ENCODE measurements at places on chromosomes 16 and 17.

GRCh38 chr16:88812513-88813268, 963 bp upstream of the APRT start:
- DNase-seq, result peak; percentile 48

DNA sequence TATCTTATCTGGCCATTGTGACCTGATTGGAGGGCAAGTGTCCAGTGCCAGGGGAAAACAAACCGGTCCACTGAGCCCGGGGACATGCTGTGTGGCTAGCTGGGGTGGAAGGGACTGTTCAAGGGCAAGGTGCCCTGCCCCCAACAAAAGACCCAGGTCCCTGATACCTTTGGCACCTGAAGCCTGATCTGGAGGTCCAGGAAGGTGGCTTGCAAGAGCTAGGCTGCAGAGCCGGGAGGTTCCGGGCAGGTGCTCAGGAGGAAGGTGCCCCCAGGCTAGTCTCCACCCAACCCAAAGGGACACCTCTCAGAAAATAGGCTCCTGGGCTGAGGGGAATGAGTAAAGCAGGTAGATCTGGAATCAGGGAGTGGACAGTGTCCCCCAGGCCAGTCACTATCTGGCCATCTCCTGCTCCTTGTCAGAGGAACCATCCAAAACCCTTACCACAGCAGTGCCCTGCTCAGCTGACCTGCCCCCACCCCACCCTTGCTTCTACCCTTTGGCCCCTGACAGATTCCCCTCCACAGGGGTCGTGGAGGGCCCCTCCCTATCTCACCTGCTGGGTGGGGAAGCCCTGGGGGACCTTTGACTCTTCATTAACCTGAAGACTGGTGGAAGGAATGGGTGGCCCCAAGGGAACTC, 6.2 kb downstream of the NAT9 start:
- no peak for DNase-seq

DNA sequence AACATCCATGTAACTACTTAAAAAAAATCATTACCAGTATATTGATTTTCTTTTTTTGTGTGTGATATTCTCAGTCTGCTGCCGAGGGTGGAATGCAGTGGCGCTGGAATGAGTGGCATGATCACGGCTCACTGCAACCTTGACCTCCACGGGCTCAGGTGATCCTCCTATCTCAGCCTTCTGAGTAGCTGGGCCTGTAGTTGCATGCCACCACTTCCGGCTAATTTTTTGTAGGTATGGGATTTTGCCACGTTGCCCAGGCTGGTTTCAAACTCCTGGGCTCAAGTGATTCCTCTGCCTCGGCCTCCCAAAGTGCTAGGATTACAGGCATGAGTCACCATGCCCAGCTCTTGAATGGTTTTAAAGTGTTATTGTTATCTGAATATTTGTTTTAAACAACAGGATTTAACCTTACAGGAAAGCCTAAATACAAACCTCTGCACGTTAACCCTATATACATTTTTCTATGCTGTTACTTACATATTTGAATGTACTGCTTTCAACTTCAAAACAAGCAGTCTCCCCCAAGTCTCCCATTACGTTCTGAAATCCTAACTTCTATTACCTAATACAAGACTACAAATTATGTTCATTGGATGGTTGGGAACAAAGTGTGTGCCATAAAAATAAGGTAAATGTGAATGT, 61.7 kb downstream of the KPNA2 start:
- no peak for DNase-seq

GRCh38 chr16:65213866-65214595, 92.2 kb upstream of the CDH11 start:
- DNase-seq, result no peak

DNA sequence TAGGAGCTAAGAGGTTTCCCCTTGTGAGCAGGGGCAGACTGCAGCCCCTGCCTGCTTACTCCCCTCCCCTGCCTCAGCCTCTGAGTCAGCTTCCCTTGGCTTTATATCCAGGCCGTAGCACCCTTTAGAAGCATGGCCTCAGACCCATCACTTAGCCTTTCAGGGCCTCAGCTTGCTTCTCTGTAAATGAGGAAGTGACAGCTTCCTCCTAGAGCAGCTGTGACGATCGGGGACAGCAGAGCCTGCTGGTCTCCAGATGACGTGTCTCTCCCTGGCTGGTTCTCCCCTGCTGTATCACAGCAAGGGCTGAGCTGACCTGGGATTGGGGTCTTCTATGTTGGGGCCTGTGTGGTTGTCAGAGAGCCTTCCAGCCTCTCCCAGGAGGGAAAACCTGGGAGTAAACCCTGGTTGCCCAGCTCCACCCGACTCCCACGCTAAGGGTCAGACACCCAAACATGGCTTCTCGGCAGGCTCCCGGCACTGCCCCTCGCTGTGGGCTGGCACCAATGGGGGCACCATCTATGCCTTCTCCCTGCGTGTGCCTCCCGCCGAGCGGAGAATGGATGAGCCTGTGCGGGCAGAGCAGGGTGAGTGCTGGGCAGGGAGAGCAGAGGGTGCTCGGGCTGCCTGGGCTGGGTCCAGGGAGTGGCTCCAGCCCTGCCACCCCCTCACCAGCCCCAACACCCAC, 16.3 kb upstream of the MYO15B start:
- peak; percentile 37 for DNase-seq

DNA sequence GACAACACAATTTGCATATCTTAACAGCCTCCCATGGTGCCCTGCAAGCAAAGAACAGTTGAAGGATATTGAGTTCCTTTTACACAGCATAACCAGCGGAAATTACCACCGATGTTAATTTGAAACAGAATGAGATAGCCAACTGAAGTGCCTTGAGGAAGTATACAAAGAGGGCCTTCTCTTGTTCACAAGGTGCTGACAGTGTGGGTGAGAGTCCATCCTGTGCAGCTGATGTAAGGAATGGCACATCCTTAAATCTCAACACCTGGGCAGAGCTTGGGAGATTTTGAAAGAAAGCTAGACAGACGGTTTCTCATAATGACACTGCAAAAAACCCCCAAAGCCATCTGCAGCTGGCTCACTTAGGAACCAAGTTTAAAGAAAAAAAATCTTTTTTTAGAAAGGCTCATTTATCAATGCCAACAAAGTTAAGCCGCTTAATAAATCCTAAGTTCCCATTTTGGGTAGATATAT, 818.6 kb downstream of the KCNJ2 start:
- no peak for DNase-seq

All from activated naive CD4-positive, alpha-beta T cell treated with anti-CD3 and anti-CD28 coated beads, Interleukin-2, amount 10 ng/mL, durations not matched to agents 7 days and 5 days (primary cell).